ENCODE measurements at places on chromosomes 1 and 21.

DNA sequence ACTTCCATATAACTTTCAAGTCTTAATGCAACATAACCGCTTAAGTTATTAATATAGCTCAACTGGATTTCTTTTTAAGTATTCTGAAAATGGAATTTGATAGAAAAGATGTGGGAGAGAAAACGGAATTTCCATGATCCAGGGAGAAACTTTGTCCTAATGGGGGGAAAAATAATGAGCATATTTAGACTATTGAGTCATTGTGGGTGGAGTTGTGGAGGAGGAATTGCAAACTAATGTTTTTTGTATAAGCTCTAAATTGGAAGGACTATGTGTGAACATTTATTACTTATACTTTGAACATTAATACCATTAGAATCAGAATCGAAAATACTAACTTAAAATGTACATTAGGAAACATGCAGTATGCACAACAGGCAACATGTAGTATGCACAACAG lies 159.9 kb upstream of the NEGR1 start:
- no peak for DNase-seq

GRCh38 chr1:203342192-203342940 lies 8.6 kb downstream of the FMOD start:
- DNase-seq = peak; percentile 68

GRCh38 chr21:28110074-28110473 lies 882.6 kb downstream of the LTN1 start:
- no peak for DNase-seq

- no peak for DNase-seq
Observed at GRCh38 chr21:26946744-26947446, 20.0 kb downstream of the ADAMTS5 start.

GRCh38 chr1:209630383-209631225 lies 21.6 kb downstream of the LAMB3 start:
- no peak for DNase-seq

DNA sequence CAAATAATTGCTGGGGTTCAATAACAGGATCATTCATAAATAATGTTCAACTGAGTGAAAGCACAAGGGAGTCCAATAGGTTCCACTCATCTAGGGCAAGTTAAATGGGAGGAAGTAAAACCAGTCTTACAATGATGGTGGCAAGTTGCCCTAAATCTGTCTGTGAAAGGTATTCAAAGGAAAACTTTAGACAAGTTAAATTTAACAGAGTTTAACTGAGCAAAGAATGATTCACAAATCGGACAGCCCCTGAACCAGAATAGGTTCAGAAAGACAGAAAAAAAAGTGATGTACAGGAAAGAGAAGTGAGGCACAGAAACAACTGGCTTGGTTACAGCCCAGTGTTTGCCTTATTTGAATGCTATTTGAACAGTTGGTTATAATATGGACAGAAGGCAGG lies 183.5 kb upstream of the ADGRL4 start:
- no peak for DNase-seq

GRCh38 chr1:97352936-97353382 lies 567.9 kb downstream of the DPYD start:
- no peak for DNase-seq

- no peak for DNase-seq
Observed at GRCh38 chr1:205939690-205940330, 3.4 kb downstream of the SLC26A9 start.

GRCh38 chr1:64072089-64072793 lies 131.2 kb upstream of the UBE2U start:
- DNase-seq = no peak

DNA sequence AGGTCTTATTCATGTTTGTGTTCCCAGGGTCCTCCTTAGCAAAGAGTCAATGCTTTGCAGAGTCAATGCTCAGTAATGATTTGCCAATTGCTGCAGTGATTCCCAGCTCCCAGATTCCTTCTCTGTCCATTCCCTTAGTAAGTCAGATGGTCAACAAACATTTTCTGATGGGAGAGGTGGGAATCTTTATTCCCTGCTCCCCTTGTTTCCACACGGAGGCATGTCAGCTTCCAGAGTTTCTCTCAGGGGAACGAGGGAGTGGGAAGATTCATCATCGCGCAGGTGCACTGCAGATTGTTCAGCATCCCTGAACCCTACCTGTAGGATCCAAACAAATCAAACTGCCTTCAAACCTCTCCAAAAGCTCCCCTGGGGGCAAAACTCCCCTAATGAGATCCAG lies 7.5 kb upstream of the AHDC1 start:
- DNase-seq = no peak

DNA sequence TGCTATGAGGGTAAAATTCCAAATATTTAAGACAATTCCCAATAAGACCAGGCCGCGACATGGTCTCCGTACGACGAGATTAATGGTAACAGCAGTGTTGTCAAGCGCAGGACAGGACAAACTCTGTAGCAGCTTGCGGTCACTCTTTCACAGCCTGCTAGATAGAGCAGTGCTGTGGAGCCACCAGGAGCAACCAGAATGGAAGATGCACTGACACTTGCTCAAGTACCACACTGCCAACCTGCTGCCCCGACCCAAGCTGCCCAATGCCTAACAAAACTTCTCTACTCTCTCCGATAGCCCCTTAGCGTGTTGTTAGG lies 636 bp downstream of the WARS2 start:
- DNase-seq = no peak

DNA sequence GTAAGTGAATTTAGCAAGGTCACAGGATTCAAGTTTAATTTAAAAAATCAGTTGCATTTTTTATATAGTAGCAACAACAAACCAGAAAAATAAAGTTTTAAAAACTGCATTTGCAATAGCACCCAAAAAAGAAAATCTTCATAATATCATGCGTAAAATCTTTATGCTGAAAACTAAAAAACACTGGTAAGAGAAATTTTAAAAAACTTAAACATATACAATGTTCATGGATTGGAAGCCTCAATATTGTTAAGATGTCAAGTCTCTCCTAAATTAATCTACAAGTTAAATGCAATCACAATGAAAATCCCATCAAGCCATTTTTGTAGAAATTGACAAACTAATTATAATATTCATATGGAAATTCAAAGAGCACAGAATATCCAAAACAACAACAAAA lies 65.6 kb downstream of the ENAH start:
- DNase-seq = no peak

DNA sequence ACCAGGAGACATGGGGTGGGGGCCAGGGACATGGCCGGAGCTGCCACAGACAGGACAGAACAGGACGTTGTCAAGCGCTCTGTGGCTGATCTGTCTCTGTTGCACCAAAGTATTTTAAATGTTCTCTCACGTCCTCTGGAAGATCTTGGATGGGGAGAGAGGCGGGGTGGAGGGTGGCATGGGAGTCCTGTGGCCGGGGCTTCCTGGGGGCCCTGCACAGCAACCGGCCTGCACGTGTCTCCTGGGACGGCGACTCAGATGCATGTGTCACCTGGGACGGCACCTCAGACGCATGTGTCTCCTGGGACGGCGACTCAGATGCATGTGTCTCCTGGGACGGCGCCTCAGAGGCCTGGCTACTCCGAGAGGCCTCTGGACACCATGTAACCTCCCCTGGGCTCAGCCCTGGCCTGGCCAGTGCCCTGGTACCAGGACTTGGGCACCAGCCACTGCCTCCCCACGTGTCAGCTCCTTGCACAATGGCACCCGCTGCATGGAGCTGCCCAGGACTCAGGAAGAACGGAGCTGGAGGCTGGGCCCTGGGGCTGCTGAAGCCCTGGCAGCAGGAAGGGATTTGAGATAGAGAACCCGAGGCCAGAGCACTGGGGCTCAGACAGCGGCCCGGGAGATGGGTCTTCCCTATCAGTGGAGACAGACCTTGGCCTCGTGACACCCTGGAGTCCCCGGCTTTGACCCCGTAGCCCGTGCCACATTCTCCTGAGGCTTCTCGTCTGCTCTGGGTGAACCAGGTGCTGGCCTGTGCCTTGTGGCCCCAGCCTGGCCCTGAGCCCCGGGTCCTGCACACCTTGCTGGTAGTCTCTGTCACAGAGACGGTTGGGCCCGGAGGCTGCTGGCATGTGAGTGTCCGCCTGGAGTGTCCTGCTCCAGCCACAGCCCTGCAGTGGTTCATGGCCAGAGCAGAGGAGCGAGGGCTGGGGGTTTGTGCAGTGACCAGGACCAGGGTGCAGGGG lies 14.7 kb upstream of the SLC19A1 start:
- peak; percentile 58 for DNase-seq

GRCh38 chr1:107842241-107842640 lies 122.7 kb downstream of the VAV3 start:
- DNase-seq = no peak

DNA sequence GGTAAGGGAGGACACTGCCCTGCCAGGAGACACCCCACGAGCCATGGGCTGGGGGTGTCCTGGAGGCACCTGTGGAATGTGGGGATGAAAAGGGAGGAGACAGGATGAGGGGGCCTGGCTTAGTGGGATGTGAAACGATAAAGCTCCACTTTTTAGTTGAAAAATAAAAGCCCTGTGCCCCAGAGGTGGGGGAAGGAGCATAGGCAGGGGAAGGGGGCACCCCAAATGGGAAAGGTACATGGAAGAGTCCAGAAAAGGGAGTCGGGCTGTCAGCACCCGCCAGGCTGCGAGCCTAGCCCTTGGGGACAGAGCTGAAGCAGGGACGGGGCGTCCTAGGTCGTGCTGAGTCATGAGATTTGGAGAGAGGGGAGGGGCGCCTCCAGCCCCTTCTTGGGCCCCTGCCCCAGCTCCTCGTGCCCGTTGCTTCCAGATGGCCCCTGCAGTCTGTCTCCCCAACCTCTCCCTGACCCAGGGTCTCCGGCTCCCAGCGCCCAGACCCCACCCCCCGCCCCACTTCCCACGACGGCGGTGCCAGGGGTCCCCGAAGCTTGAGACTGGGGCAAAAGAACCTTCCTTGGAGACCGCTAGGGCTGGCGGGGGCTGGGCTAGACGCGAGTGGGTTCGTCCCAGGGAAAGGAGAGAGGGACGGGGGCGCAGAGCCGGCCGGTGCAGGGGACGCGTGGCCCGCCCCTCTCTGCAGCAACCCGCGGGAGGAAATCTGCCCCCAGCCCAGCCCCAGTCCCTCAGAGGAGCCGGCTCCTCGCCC lies 795 bp downstream of the SYT2 start:
- DNase-seq = no peak

DNA sequence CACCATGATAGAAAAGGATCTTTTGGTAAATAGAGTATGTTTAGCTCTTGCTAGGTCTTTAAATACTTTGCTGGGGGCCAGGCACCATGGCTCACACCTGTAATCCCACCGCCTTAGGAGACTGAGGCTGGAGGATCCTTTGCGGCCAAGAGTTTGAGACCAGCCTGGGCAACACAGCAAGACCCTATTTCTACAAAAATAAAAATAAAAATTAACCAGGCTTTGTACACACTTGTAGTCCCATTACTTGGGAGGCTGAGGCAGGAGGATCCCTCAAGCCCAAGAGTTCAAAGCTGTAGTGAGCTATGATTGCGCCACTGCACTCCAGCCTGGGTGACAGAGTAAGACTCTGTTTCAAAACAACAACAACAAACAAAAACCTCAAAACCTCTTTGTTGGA lies 1.1 kb upstream of the KCNE2 start:
- DNase-seq = no peak

DNA sequence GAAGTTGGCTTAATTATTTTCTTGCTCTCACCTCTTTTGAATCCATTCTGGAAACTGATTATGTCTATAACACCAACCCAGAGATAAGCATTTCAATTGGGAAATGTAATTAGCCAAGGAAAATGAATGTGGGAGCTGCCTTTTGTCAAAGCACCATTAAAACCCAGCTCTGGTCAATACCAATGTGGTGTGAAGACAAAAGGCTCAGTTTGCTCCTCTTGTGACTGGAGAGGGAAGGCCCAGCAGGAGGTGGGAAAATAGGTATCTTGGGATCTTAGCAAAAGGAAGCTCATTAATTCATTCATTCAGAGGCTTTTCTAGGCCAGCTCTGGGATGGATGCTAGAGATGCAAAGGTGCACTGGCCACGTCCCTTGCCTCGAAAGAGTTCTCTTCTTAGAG lies 75.0 kb upstream of the SELENON start:
- DNase-seq = no peak

DNA sequence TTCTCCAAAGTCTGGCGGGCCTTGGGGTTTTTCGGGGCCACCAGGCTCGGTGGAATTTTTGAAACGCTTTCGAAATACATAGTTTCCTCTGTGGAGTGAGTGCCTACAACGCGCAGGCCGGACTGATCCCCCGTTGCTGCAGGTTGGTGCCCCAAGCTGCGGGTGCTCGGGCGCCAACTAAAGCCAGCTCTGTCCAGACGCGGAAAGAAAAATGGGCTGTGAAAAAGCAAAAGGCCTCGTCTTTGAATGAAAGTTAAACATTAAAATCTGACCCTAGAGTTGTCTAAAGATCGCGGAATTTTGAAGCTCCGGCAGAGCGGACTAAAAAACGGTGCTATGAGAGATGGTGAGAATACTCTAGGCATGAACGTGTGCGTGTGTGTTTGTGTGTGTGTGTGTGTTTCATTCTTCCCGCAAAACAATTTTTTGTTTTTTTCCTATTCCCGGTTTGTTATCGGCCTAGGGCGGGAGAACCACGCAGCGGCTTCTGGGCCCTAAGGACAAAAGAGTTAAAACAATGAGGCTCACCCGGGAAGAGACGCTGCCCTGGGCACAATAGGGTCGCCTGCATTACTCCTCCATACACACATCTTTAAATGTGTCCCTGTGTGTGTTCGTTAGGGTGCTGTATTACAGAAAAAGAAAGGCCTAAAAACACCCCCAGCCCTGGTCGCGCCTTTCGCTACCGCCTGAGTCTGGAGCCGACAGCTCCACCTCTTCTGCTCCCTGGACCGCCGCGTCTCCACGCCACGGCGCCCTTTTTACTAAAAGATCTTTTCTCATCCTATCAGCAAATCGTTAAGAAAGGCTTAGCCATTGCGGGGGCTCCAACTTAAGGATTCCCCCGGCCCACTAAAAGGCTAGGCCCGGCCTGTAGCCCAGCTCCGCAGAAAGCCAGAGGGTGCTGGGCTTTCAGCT lies 3.2 kb downstream of the TBX15 start:
- no peak for DNase-seq

- no peak for DNase-seq
Observed at GRCh38 chr1:94846308-94846707, 26.2 kb downstream of the SLC44A3 start.

Data from Ammon's horn (tissue), 1 donor.